Fibroblast of villous mesenchyme (primary cell): ENCODE measurements at places on chromosomes 1 and 21. TPM values are rescaled to one million over a fixed set of nuclear protein-coding genes. Genes with fewer than 3 reads are reported as not detected.
A peak's percentile ranks its signal among the peaks of the same experiment; 100 is the strongest.

DNA sequence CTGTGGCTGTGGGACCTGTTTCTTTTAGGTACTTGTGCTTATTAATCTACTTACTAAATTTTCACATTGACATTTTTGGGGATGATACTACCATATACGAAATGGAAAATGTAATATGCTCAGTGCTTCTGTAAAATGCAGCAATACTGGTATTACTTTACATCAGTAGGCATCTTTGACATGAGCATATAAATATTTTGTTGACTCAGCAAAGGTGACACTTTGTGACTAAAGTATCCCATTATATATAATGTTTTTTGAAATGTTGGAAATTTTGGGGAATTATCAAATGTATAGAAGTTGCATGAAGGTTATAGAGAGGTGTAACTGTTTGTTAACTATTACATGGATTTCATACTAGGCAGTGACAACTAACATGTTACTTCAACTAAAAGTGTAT lies 2.3 kb upstream of the FAM177B start:
- no peak for DNase-seq

DNA sequence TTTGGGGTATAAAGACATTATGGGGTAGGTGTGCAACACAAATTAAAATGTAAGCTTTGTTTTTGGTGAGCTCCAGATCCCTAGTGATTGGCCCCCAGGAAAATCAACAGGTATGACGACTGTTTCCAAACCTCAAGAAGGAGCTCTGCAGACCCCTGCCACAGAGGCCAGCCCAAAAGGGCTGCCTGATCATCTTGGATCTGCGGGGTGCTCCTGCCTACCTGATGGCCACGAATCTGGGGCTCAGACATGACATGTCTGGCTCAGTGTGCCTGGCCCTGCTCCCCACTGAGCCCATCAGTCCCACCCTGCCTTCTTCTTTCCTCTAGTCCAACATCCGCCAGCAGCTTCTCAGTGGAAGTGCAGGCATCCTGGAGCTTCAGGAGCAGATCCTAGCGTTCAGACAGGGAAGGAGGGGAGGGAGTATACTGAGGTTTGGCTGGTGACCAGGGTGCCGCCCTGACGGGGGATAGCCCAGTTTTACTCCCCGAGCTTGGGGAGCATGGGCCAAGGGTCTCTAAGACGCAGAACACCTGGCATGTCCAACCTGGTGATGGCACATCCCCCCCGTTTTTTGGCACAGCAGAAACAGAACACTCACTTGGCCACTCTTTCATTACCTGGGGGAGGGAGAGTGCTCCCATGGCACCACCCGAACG lies 31.8 kb downstream of the ZNF496 start:
- DNase-seq: no peak

- no peak for DNase-seq
Measured at GRCh38 chr1:244339073-244339692, 112.5 kb downstream of the ADSS2 start.

- DNase-seq: peak; percentile 20
Measured at GRCh38 chr1:28021064-28021463, 61.3 kb downstream of the XKR8 start.

- DNase-seq: peak; percentile 9
Measured at GRCh38 chr1:101174722-101175121, 62.1 kb upstream of the S1PR1 start.

GRCh38 chr21:23574932-23575331 lies 2032.3 kb downstream of the MRPL39 start:
- DNase-seq: no peak

GRCh38 chr1:20875198-20875973 lies 88.3 kb upstream of the HP1BP3 start:
- DNase-seq: peak; percentile 31

DNA sequence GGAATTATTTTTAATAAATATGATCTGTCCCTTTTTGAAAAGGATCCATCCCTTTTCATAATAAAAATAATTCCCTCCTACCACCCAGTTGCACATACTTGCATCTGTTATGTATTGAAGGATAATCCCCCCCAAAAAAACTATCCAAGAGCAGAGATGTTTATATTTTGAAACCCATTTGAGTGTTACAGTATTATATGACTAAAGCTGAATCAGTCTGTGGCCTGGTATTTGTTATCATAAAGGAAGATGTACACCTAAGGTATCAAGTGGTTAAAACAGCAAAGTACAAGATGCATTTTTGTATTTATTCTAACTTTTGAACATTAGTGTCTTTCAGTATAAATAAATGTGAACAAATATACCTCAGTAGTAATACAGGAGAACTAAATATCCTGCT lies 12.7 kb upstream of the TGFB2 start:
- DNase-seq: no peak

GRCh38 chr1:229209816-229210215 lies 61.1 kb upstream of the RAB4A start:
- peak; percentile 99 for DNase-seq

DNA sequence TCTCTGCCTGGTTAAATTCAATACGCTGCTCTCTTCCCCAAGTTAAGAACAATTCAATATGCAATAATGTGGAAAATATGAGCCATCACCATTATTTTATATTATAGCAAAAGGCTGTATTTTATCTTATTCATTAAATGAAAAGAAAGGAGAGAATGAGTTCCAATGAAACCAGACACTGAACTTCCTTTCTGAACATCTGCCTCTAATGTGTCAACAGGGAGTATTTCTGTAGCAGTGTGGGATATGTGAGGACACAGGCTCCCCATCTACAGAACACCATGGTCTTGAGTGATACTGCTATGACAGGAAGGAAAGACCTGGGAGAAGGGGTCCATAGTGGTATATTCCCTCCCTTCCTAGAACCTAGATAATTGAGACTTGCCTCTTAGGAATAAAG lies 46.3 kb downstream of the CASQ2 start:
- no peak for DNase-seq

DNA sequence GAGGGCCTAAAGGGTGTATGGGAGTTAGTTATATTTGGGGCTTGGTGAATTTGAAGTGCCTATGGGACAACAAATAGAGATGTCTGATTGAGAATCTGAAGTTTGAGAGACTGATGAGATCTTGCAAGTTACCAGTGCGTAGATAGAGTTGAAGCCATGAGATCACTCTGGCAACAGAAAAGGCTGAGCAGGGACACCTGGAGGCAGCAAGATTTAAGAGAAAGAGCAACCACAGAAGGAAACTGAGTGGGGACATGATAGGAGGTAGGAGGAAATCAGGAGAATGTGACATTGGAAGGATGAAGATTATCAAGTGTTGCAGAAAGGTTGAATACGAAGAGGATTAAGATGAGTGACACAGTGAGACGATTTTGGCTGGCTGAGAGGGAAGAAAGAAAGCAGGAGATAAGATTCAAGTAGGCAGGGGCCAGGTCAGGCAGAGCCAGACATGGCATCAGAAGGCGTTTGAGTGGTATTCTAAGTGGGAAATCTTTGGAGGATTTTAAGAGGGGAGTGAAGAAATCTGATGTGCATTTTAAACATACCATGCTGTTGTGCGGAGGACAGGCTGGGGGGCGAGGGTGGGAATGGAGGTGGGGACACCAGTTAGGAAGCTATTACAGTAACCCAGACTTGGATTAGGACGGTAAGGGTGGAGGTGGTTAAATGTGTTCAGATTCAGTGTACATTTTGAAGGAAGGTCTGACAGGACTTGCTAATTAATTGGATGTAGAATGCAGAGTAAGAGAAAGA lies 3.0 kb upstream of the MPL start:
- DNase-seq: no peak

- DNase-seq: peak; percentile 62
Measured at GRCh38 chr1:145849356-145850160, 4.1 kb downstream of the NUDT17 start.

- DNase-seq: no peak
Measured at GRCh38 chr1:109631513-109632505, 12.2 kb downstream of the AMPD2 start.

- no peak for DNase-seq
Measured at GRCh38 chr1:17600321-17600720, 60.8 kb downstream of the ARHGEF10L start.

DNA sequence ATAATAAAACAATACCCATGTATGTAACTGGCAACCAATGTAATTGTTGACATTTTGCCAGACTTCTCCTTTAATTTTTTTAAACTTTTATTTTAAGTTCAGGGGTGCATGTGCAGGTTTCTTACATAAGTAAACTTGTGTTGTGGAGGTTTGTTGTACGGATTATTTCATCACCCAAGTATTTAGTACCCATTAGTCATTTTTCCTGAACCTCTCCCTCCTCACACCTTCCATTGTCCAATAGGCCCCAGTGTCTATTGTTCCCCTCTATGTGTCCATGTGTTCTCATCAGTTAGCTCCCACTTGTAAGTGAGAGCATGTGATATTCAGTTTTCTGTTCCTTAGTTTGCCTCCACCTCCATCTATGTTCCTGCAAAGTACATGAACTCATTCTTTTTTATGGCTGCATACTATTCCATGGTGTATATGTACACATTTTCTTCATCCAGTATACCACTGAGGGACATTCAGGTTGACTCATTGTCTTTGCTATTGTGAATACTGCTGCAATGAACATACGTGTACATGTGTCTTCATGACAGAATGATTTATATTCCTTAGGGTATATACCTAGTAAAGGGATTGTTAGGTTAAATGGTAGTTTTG lies 6.7 kb downstream of the DEPDC1 start:
- DNase-seq: no peak

Gene KRTAP19-1
- total RNA-seq: not detected in 2 replicates

Gene C4BPB
- total RNA-seq: 0.32 TPM in 1 of 2 replicates, not detected in the other

Gene GPR157
- 6.1 and 9.5 TPM in 2 replicates for total RNA-seq
